ENCODE measurements at places on chromosomes 16 and 17. TPM values are rescaled to one million over a fixed set of nuclear protein-coding genes. Genes with fewer than 3 reads are reported as not detected.

Gene TMC7
- total RNA-seq = 0.46 TPM

GRCh38 chr16:75319513-75320411 lies 68.3 kb upstream of the BCAR1 start:
- DNase-seq = no peak

DNA sequence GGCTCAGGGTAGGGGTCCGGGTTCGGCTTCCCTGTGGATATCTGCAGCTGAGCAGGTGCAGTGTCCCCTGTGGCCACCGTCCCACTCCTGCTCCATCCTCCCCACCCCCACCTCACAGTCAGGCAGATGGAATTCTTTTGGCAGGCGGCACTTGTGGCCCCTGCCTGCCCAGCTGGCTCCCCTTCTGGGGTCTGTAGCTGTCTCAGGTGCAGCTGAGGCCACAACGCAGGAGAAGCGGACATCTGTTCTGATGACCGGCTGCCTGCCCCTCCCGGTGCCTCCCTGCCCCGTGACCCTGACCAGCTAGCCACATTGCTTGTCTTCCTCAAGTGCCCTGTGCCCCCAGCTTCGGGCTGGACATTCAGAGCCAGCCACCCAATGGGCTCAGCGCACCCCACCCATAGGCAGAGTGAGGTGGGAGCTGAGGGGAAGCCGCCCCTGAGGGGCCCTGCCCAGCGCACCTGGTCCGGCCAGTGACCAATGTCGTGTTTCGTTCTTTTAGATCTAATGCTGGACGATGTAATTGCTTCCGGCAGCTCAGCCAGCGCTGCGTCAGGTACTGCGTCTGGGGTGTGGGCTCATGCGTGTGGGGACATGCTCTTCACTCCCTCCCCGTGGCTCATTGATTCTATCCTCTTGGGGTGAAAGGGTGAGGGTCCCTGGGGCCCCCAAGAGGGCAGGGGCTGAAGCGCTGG lies 25.2 kb upstream of the ABCC3 start:
- no peak for DNase-seq

DNA sequence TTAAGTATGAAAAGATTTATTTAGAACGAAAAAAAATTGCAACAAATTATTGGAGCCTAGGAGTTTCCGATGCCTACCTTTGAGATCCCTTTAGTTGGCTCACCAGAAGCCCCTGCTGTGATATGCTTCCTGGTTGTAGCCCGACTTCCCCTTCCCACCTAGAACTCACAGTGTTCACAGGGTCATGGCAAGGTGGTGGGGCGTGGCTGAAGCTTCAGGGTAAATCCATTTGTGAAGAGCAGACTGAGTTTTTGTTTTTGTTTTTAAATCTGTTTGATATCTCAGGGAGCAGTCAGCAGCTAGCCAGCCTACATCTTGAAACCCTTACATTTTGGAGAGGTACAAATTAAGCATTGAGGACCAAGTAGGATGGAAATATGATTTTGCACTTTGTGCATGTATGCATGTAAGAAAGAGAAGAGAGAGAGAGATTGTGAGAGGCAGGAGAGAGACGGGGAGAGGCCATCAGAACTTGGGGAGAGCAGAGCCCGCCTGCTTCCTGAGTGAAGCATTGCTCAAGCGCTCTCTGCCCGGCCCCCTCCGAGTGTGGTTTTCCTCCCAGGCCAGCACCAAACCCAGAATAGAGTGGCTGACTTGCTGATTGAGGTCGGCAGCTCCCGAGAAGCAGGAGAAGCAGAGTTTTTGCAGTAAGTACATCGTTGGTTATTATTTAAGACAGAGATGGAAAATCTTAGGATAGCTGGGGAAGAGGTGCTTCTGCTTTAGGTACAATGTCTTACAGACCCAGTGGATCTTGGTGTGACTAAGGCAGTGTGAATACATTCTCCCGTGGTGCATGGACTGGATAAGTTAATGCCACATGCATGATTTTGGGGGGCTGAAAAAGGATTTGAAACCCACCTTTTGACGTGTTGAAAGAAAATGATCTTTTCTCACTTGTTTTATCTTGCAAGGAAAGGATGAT lies 64.2 kb downstream of the SPECC1 start:
- no peak for DNase-seq

Gene PHLPP2
- total RNA-seq = 4.6 TPM

- DNase-seq = peak; percentile 98
Measured at GRCh38 chr17:18260332-18261145, at the start of gene MIEF2. MIEF2 (plus strand) TSS chr17:18260662; CDS start chr17:18262721, 2,059 bp downstream.

GRCh38 chr17:76909971-76910760 lies 42.0 kb downstream of the MGAT5B start:
- DNase-seq = peak; percentile 55

- no peak for DNase-seq
Measured at GRCh38 chr16:55661941-55662643, 6.3 kb downstream of the SLC6A2 start.

DNA sequence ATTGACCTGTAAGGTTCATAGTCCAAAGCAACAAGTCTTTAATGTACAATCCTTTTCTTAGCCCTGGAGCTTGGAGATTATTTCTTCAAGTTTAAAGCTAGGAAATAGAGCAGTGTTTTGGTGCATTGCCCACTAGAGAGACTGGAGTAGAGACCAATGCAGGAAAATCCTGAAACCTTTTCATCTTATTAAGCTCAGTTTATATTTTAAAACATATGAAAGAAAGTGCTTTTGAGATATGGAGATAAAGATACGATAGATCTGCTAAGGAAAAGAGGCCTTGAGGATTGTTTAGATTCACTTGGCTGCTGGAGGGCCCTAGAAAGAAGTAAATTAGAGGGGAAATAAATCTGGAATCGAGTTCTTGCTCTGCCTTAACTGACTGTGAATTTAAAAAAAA lies 212.0 kb downstream of the GRIN2A start:
- DNase-seq = no peak

DNA sequence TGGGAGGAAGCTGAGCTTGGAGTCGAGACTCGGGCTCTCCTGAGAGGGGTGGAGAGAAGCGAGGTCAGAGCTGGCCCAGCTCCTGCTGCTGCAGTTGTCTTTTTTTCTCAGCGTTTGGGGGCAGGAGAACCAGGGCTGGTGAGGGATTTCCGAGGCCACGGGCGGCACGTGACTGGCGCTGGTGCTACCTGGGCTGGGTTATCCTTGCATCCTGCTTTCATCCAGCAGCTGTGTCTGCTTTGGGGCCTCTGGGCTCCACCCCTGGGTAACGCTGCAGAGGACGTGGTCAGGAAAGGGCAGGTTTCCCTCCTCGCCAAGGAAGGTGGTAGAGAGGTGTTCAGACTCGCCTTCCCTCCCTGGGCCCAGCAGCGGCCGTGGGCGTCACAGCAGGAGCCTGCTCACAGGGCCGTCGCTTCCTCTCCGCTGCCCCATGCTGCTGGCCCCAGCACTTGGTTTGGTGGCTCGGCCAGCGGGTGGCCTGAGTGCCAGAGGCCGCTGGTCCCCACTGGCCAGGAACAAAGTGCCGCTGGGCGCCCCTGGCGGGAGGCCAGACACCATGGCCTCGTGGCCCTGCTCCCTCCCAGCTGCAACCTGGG lies 22.5 kb downstream of the GSE1 start:
- DNase-seq = peak; percentile 80

GRCh38 chr16:22232277-22233036 lies 26.4 kb downstream of the EEF2K start:
- peak; percentile 87 for DNase-seq

Measured in pancreas (tissue), 10 donors.